ENCODE measurements at places on chromosomes 1 and 21. TPM values are rescaled to one million over a fixed set of nuclear protein-coding genes. Genes with fewer than 3 reads are reported as not detected.

LCE1D gene
- total RNA-seq: not detected

IL6R gene
- total RNA-seq: 4.1 TPM

CLCA1 gene
- total RNA-seq: not detected

CYYR1 gene
- total RNA-seq: 5.5 TPM

IGFN1 gene
- total RNA-seq: 0.15 TPM

OR2AK2 gene
- total RNA-seq: not detected

SPRR2E gene
- total RNA-seq: not detected

CASP9 gene
- total RNA-seq: 7.1 TPM

OR2G6 gene
- not detected for total RNA-seq

NUDT4B gene
- 20.1 TPM for total RNA-seq

All from epithelial cell of umbilical artery (primary cell).